ENCODE measurements at places on chromosomes 16 and 17.

DNA sequence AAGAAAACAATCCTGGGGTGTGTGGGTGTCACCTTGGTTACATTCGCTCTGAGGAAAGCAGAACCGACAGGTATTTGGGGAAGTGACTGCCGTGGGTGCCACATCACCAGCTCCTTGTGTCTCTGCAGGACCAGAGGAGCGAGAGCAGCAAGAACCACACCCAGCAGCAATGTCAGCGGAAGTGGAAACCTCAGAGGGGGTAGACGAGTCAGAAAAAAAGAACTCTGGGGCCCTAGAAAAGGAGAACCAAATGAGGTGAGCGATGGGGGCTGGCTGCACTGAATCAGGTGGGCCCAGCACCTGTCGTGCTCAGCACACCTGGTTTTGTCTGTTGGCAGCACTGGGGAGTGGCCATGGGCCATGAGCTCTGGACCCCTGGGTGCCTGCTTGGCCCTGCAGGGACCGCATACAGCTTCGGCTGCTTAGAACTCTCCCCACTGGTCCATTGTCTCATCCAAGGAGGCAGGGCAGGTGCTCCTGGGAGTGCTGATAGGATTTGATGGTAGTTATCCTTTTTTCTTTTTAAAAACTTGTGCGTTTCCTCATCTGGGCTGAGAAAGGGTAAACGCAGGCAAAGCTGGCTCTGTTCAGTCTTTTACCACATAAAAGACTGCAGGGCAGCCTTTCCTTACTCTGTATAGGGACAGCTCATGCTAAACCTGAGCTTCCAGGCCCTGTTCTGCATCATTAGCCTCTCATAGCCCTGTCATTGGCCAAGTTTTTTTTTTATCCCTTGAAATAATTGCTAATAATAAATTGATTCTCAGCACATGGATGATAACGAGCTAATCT lies 29.4 kb downstream of the HMOX2 start:
- peak; percentile 65 for DNase-seq

- no peak for DNase-seq
Observed at GRCh38 chr17:33686171-33686570, 393.1 kb upstream of the ASIC2 start.

DNA sequence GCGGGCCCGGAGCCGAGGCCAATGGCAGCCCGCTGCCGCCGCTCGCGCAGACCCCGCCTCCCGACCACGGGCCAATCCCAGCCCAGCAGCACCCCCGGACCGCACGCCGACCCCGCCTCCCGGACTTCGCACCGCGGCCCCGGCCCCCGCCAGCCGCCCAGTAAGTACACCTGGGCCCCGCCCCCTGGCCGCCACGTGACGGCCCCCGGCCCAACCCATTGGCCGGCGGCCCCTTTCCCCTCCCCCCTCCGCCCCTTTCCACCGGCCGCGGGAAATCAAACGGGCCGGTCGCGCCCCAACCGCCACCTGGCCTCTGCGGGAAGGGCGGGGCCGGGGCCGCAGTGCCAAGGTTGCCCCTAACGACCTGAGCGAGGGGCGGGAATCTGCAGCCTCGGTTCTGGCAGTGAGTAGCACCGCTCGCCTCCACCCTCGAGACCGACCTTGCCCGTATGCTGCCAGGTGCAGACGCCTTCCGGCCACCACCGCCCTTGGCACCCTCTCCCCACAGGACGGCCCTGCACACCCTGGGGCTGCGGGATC lies at the start of gene YBX2:
TSS of gene YBX2 (minus strand) at position 26 of the 540 bp plus-strand sequence. CDS start 139 bp downstream, outside the sequence.
- DNase-seq: peak; percentile 55

GRCh38 chr16:4515611-4516233 lies 22.9 kb downstream of the CDIP1 start:
- no peak for DNase-seq

DNA sequence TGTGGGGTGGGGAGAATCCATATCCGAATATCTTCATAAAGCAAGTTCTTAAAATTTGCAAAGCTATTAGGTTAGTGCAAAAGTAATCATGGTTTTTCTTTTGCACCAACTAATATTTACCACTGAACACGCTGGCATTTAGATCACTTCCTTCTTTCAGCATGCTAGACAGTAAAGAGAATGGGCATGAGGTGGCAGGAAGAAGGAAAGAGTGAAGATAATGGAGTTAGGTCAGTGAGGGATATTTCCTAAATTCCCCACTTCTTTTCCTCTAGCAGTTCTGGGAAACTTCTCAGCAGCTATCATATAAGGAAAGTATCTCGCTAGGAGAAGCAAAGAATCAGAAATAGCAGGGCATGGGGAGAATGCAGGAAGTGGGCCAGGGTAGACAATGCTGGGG lies 39.0 kb downstream of the SLC6A4 start:
- DNase-seq: no peak

DNA sequence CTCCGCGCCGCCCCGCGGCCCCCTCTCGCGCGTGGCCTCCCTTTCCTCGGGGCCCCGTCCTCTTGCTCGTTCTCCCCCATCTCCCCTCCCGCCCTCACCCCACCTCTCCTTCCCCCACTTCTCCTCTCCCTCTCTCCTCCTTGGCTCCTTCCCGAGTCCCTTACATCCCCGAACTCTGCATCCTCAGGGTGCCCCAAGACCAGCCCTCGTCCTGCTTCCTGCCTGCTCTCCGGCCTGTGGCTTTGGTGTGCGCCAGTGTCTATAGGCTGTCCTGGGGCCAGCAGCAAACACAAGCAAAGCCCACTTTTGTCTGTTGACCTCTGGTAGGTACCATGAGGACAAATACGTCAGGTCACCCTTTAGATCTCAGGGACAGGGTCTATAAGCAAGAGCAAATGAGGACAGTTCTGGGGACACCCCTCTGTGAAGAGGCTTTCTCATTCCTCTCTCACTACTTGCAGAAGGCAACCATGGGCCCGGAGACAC lies 284 bp upstream of the COPZ2 start:
- DNase-seq: no peak

DNA sequence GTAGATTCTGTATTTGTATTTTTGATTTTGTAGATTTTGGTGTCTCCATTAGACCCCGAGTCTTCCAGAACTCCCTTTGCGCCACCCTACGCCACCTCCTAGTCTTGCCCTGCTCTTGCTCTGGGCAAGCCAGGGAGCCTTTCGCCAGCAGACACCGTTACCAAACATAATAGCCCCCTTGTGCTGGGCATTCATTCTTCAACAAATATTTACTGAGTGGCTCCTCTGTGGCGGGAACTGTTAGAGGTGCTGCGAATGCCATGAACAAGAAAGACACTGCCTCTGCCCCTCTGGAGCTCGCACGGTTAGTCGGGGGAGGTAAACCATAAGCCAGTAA lies 841 bp upstream of the GPT2 start:
- DNase-seq: no peak

- peak; percentile 93 for DNase-seq
Observed at GRCh38 chr16:67806428-67807147, at the start of the genes RANBP10 and TSNAXIP1. Gene RANBP10 (minus strand): TSS chr16:67806560. CDS start chr16:67806536, 24 bp downstream. Gene TSNAXIP1 (plus strand): TSS chr16:67806889. CDS start chr16:67807150, 261 bp downstream.

DNA sequence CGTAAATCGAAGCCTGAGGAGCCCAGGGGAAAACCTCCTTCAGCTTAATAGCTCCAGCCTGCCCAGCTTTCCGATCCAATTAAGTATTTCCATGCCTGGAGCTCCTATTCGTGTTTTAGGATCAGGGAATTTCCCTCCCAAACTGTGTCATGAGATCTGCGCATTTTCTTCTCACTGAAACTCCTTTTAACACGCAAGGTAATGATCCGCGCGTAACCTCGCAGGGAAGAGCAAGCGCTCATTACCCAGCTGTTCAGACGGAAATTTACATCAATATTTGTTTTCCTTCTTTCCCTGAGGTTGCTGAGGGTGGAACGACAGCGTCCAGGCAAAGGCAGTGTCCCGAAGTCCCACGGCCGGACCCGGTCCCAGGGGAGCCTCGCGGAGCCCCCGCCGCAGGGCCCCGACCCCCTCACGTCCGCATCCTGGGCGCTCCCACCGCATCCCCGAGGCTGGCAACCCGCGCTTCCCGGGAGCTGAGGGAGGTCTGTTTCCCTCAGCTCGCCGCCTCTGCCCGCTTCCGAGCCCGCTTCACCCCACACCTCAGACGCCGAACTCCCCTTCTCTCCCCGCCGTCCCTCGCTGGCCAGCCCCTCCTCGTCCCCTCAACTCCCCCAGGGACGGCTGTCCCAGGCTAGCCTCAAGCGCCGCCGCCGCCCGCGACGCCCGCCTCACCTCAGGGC lies 415 bp downstream of the ABCA5 start:
- no peak for DNase-seq

DNA sequence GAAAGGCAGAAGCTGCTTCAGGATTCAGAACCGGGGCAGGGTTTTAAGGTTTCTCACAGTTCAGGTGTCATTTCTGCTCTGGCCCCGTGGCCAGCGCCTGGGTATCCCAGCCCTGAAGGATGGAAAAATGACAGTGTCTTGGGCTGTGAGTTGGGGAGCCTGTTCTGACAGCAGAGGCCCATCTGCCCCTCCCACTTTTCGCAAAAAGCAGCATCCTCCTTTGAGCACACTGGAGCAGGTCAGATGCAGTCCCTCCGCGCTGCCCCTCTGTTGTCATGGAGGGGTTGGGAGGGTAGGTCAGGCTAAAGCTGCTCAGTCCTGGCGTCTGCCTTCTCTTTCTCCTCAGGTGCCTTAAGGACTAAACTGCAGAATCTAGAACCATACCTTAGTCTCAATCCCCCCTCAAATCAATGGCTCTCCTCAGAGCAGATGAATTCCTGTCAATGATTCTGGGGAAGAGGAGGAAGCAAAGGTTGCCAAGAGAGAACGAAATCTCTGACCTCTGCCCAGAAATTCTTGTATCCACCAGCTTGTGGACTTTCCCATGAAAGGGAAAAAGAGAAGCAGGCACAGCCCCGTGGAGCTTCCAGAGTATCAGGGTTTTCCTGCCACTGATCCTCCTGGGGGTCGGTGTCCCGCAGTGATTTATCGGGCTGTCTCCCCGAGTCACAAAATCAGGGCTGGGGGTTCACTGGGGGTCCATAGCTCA lies 7.3 kb downstream of the NEUROD2 start:
- no peak for DNase-seq

- DNase-seq: peak; percentile 9
Observed at GRCh38 chr17:79294459-79295071, 219.9 kb downstream of the ENGASE start.

DNA sequence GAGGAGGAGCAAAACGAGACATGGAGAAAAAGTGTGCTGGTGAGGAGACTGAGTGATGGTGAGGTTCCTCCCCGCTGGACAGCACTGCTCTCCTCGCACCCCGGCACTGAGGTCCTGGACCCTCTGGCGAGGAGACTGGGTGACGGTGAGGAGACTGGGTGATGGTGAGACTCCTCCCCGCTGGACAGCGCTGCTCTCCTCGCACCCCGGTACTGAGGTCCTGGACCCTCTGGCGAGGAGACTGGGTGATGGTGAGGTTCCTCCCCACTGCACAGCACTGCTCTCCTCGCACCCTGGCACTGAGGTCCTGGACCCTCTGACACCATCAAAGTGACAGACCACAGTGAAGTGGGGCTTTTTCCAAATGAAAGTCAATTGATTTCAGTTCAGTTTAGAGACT lies 10.9 kb downstream of the PITPNA start:
- no peak for DNase-seq

DNA sequence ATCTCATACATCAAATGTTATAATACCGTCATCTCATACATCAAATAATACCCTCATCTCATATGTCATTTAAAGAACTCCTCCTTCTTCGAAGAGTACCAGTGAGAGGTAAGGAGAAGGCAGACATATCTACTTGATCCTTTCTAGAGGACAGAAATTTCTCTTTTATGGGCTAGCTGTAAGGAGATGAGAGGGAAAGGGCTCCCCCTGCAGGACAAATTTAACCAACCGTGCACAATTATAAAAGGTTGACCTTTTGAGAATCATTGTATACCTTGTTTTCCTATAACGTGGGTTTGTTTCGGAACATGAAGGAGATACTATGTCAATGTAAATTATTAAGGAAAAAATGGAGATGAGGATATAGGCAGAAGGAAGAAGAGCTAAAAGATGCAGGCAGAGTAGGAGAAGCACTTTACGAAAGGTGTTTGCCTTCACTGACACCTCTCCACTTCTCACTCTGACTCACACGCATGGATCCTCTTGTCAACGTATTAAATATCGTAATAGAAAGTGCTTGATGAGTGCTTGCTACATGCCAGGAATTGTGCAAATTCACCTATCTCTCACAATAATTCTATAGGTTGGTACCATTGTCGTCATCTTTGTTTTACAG lies 465.9 kb upstream of the ERCC4 start:
- DNase-seq: no peak

DNA sequence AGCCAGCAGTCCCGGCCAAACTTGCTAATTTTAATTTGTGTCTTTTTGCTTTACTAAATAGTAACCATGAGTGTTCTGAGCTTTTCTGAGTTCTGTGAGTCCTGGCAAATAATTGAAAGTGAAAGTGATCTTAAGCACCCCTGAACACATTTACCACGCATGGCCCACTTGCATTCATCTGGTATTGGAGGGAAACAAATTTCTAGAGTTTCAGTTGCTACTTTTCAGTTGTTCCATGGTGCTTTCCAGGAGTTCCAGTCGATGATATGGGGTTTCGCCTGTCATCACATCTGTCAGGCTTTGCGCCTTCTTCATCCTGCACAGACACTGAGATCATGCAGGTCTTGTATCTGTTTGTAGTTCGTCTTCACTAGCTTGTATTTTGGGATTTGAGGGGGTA lies 44.1 kb downstream of the CRLF3 start:
- DNase-seq: no peak

GRCh38 chr17:40646791-40647623 lies 611 bp downstream of the SMARCE1 start:
- no peak for DNase-seq

- DNase-seq: no peak
Observed at GRCh38 chr17:47335101-47335936, 11.6 kb downstream of the EFCAB13 start.

GRCh38 chr17:57174591-57174990 lies 81.7 kb upstream of the MSI2 start:
- no peak for DNase-seq

DNA sequence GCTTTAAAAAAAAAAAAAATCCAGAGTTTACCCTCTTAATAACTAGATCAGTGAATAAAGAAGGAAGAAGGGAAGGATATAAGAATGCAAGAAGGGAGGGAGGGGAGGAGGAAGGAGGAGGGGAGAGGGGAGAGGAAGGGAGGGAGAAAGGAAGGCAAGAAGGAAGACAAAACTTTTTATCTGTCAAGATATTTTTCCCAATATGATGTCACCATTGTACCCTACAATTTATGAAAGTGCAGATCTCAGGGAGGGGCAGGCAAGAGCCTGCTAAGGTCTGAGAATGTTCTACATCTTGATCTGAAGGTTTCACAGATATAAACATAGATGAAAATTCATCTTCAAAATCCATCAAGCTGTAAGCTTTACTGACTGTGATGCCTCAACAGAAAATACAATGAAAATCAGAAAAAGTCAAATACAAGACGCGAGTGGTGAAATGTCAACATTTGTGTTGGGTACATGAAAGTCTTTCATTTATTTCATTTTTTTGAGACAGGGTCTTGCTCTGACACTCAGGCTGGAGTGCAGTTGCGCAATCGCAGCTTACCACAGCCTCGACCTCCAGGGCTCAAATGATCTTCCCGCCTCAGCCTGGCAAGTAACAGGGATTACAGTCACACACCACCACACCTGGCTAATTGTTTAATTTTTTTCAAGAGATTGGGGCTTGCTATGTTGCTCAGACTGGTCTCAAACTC lies 57.1 kb upstream of the EMP2 start:
- DNase-seq: no peak

GRCh38 chr17:20262226-20263114 lies 204.9 kb downstream of the LGALS9B start:
- no peak for DNase-seq

GRCh38 chr17:3004150-3004801 lies 59.1 kb downstream of the OR1D5 start:
- peak; percentile 54 for DNase-seq

Data from activated CD4-positive, alpha-beta T cell treated with anti-CD3 and anti-CD28 coated beads for 1 hour (primary cell).